ENCODE measurements at places on chromosomes 16 and 17. TPM values are rescaled to one million over a fixed set of nuclear protein-coding genes. Genes with fewer than 3 reads are reported as not detected.

TBX4 gene
- not detected for total RNA-seq

TBC1D3K gene
- not detected for total RNA-seq

MRPL38 gene
- total RNA-seq = 111 TPM

IKZF3 gene
- total RNA-seq = 1.7 TPM

DNA sequence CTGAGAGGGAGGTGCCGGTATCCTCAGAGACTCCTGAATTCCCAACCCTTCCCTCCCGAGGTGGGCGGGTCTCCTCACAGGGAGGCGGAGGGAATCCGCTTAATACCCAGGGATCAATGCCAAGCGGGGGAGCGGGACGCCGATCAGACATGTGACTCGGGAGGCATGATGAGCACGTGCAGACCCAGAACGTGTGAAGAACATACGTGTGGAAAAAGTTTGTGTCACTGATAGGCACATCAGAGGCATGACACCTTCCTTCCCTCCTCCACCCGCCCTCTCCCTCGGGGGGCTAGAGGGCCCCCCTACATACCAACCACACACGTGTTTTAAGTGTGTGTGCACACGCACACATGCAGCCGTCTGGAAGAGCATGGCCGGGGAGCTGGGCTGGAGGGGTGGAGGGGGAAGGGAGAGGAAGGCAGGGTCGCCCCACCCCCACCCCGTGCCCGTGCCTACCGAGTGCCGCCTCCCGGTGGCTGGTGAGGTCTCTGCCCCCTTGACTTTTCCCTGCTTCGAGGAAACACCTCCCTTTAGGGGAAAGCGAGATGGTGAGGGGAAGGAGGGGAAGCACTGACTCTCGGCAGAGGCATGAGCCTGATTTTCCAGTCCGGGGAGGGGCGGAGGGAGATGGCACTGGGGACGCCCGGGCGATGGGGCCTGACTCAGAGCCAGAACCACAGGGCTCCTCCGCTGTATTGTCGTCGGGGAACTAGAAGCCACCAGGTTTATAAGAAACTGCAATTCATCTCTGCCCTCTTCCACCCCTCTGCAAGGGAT lies 12.1 kb upstream of the TBX21 start:
- no peak for DNase-seq

DNA sequence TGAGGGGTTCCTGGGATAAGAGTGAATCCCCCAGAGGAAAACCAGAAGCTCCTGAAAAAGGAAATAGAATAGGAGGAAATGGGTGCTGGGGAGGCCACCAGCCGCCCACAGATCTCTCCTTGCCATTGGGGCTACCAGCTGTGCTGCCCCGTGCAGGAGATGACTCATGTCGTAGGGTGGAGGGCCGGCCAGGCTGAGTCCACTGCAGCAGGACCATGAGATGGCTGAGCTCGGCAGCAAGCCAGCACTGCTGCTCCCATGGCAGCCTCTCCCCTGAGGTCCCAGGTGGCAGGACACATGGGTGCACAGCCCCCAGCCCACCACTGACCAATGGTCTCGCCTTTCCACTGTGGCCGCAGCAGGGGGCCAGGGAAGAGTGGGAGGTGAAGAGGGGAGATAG lies 95.5 kb downstream of the GNAO1 start:
- DNase-seq = no peak

- peak; percentile 57 for DNase-seq
Observed at GRCh38 chr17:75769536-75769935, 4.5 kb upstream of the GALK1 start.

DNA sequence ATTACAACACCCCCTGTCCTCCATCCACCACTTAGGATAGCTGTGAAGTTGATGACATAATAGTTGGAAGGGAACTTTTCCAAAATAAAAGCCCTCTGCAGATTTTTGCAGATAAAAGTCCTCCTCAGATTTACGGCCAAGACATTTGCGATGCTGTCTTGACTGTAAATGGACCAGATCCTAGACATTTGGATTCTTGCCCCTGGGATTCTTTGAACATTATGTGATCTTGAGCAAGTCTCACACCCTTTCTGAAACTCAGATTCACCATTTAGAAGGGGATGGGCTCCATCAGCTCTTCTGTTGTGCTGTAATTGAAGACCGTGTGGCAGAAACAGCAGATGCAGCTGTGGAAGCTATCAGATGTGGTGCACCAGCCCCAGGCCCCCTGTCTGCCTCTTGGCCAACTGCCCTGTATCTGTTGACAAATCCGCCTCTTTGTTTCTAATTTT lies 153.9 kb upstream of the CACNG3 start:
- no peak for DNase-seq

GRCh38 chr16:66614161-66614802 lies 9.8 kb downstream of the CMTM3 start:
- no peak for DNase-seq

GRCh38 chr16:83301971-83302370 lies 505.8 kb upstream of the HSBP1 start:
- no peak for DNase-seq

All from left colon (tissue), 2 donors.